ENCODE measurements at places on chromosomes 7 and 10. TPM values are rescaled to one million over a fixed set of nuclear protein-coding genes. Genes with fewer than 3 reads are reported as not detected.

The CH25H gene
- total RNA-seq: not detected

The ZPBP gene
- total RNA-seq: not detected

The TMEM130 gene
- total RNA-seq: not detected

The OPALIN gene
- total RNA-seq: not detected

The FRAT1 gene
- total RNA-seq: 3.5 TPM

The ARHGEF35 gene
- total RNA-seq: 0.82 TPM

The PLAC9 gene
- total RNA-seq: 1.7 TPM

The SPAM1 gene
- total RNA-seq: not detected

The VWDE gene
- total RNA-seq: 0.11 TPM

The AS3MT gene
- not detected for total RNA-seq

The TFPI2 gene
- 33.1 TPM for total RNA-seq

The EXOC6 gene
- 108 TPM for total RNA-seq

The NYAP1 gene
- 2.0 TPM for total RNA-seq

The COL26A1 gene
- total RNA-seq: not detected

The RBP4 gene
- not detected for total RNA-seq

The MEPCE gene
- total RNA-seq: 37.1 TPM

The CPA2 gene
- total RNA-seq: not detected

The SDK1 gene
- 3.9 TPM for total RNA-seq
